ENCODE measurements at places on chromosomes 6 and 20.

GRCh38 chr6:161257793-161258457 lies 15.9 kb downstream of the AGPAT4 start:
- DNase-seq, result no peak

DNA sequence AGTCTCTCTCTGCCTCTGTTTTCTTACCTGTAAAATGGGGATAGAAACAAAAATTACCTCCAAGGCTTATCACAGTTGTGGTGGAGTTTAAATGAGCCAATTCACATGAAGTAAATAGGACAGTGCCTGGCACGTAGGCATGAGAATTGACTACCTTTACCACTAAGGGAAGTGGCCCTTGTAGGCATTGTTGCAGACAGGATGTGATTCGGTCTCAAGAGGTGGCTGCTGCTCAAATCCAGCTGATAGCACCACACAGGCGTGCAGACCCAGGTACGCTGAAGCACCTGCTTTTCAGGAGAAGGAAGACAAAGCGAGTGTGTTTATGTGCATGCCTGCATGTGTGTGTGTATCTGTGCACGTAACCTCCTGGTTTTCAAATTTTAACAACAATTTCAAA lies 108.6 kb downstream of the EYA2 start:
- no peak for DNase-seq

DNA sequence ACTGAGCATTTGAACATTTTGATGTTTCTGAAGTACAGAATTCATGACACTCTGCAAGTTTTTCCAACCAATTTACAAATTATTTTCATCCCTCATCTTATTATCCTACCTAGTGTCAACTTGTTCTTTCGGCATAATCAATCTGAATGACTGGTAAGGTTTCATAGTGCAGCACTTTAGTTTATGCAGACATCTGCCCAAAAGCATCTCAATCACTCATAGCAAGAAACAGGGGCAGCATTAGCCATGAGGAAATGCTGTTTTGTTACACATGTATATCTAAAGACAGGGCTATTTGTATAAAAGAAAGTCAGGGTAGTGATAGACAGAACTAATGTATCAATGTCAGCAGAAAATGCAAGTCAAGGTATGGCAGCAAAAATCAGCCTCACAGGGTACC lies 378.1 kb upstream of the AGPAT4 start:
- no peak for DNase-seq

GRCh38 chr6:118092086-118092485 lies 185.0 kb downstream of the SLC35F1 start:
- no peak for DNase-seq

- no peak for DNase-seq
Observed at GRCh38 chr20:11982955-11983470, 65.3 kb downstream of the BTBD3 start.

DNA sequence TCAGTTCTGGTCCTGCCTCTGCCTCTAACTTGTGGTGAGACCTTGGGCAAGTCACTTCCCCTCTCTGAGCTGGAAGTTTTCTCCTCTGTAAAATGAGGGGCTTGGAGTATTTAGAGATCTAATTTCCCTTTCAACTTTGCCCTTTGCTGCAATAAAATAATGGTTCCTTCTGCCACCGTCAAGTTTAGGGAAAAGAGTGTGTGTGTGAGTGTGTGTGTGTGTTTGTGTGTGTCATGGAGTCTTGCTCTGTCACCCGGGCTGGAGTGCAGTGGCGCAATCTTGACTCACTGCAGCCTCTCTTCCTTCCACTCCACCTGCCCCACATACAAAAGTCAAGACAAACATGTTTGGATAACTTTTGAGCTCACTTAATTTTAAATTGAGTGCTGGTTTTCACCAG lies 39.2 kb upstream of the PIM1 start:
- DNase-seq, result no peak

- DNase-seq, result peak; percentile 19
Observed at GRCh38 chr6:154157082-154157481, 118.0 kb downstream of the OPRM1 start.

- no peak for DNase-seq
Observed at GRCh38 chr6:4632421-4632820, 143.8 kb upstream of the CDYL start.
